Sciatic nerve (tissue), 2 donors: ENCODE measurements at places on chromosomes 7 and 10.

- DNase-seq: no peak
Observed at GRCh38 chr7:22812353-22812752, 10.3 kb downstream of the TOMM7 start.

- DNase-seq: no peak
Observed at GRCh38 chr7:47377741-47378140, 204.2 kb downstream of the TNS3 start.

GRCh38 chr10:71911296-71911953 is 52.8 kb upstream of the CHST3 start:
- no peak for DNase-seq

DNA sequence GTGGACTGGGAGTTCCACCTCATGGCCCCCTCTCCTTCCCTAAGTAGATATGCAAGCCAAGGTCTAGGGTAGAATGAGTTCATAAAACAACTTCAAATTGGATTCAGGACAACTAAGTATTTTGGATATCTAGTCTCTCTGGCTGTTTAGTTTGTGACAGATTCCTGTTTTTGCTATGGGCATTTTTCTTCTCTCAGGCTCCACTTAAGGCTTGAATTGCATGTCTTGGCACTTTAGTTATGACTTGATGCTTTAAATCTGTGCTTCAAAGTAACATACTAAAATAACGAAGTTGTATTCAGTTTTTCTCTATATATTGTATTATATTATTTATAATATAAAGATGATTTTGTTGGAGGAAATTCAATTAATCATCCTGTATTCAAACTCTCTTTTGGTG is 873.4 kb upstream of the MBL2 start:
- no peak for DNase-seq

DNA sequence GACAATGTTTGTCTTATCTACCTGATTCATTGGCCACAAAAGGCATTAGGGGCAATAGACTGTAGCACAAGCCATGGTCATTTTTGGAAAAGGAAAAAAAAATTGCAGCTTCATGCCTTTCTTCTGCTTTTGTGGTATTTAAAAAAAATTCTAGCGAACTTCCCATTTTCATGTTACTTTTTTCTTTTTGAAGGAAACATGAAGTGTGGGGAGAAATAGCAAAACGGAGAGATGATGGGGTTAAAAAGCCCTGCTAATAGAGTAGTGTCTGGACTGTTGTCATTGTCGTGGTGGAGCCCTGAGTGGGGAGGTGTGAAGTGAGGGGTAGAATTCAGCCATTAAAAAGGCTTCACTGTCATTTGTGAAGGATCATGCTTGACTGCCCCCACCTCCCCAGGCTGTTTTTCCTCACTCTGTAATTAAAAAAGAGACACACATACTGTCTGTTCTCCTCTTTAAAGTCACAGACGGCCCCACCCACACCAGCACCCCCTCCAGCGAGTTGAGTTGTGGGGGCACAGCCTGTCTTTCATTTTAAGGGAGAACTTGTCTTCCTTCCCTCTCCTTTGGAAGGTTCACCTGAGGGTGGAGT is 272.4 kb downstream of the CREB5 start:
- no peak for DNase-seq

DNA sequence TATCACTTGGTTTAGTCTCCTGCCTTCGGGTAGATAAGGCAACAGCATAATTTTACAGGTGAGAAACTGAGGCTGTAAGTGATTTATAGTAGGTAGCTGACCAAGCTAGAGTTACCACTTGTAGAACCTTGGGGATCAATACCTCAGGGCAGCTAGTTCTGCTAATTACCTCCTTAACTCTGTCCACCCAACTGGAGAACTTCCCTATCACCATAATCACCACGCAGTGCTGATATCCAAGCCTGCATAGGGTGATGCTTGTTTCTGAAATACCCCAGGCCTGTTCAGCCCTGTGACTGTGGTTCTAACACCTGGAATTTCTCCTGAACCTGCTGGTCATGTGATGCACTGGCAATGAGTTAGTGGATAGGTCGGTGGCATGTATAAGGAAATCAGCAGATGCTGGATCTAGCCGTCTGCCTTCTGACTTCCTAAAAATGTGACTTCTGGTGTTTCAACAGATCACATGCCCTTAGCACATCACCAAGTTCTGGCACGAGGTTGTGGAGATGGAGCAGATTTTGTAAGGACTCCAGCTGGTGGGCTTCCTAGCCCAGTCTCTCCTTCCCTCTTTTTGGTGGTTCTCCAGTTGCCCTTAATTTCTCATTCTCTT is 15.3 kb downstream of the PLAU start:
- DNase-seq: no peak

DNA sequence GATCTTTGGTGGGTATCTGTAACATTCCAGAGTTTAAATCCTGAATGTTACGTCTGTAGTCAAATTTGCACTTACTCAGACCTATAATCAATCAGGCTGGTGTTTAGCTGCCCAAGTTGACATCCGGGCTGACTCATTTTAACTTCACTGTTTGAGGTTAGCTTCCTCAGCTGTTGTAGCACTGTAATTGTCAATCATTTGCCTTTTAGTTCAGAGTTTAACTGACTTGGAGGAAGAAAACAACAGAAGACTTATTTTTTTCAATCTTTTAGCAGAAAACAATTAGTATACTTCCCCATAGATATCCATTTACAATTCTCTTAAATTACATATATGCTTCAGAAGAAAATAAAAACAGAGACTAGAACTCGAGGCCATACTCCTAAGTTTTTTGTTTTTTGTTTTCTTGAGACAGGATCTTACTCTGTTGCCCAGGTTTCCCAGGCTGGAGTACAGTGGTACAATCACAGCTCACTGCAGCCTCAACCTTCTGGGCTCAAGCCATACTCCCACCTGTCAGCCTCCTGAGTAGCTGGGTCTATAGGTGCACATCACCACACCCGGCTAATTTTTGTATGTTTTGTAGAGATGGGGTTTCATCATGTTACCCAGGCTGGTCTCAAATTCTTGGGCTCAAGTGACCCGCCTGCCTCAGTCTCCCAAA is 38.5 kb upstream of the LRRC17 start:
- no peak for DNase-seq

- peak; percentile 64 for DNase-seq
Observed at GRCh38 chr7:116354546-116355423, 144.4 kb downstream of the TES start.

- no peak for DNase-seq
Observed at GRCh38 chr7:131999193-131999592, 442.8 kb upstream of the PODXL start.

DNA sequence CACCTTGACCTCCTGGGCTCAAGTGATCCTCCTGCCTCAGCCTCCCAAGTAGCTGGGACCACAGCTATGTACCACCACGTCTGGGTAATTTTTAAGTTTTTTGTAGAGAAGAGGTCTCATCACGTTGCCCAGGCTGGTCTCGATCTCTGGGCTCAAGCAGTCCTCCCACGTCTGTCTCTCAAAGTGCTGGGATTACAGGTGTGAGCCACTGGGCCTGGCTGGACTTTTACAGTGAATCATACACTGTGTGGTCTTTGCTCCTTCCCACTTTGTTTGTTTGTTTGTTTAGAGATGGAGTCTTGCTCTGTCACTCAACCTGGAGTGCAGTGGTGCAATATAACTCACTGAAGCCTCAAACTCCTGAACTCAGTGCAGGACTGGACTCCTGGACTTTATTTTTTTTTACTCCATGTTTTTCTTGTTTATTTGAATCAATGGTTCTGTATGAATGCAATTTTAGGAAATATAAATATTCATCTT is 12.5 kb downstream of the PPIA start:
- DNase-seq: no peak

- DNase-seq: no peak
Observed at GRCh38 chr7:30351724-30352123, 67.3 kb downstream of the ZNRF2 start.

- DNase-seq: no peak
Observed at GRCh38 chr10:10128387-10128786, 889.3 kb upstream of the CELF2 start.

DNA sequence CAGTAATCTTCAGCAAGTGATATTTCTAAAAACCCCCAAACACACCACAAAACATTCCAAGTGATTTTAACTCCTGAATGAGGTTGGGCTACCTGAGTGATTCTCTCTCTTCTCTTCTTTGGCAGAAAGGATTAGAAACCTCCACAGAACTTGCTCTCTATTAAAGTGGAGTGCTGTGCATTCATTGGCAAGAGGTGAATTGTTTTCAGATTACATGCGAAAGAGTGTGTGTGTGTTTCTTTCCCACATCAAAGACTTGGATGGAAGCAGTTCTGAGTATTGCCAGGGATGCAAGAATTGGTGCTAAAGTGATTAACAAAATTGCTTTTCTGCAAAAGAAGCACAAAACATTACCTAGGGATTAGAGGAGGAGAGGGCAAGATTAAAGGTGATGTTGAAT is 13.1 kb upstream of the FBXW4 start:
- DNase-seq: no peak

DNA sequence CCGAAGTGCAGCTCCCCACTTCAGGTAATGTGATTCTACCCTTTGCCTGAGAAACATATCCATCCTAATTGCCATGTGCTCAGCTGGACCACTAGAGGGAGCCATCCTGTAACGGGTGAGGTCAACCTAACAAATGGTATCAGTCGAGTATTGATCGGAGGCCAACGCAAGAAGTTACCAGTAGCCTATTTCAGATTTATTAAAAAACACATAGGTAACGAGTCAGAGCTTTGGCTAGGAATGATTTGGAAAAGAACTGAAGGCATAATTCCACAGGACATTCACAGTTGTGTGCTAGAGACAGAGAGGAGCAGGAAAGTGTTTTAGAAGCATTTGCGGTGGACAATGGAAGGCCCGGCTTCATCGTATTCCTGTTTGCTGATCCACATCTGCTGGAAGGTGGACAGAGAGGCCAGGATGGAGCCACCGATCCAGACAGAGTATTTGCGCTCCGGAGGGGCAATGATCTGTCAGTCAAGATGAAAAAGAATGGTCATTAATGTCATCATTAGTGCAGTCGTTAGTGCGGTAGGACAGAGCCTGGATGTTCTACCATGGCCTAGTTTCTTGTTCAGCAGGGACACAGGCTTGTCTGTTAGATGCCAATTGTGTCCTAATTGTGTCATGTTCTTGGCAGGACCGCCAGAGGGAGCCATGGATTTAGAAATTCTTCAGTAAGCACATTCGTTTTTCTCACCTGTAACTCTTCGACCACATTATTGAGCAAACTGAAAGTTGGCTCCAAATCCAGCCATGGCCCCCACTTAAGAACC is 17.5 kb downstream of the ACTA2 start:
- DNase-seq: peak; percentile 85

GRCh38 chr10:49080965-49081364 is 34.4 kb downstream of the VSTM4 start:
- no peak for DNase-seq

DNA sequence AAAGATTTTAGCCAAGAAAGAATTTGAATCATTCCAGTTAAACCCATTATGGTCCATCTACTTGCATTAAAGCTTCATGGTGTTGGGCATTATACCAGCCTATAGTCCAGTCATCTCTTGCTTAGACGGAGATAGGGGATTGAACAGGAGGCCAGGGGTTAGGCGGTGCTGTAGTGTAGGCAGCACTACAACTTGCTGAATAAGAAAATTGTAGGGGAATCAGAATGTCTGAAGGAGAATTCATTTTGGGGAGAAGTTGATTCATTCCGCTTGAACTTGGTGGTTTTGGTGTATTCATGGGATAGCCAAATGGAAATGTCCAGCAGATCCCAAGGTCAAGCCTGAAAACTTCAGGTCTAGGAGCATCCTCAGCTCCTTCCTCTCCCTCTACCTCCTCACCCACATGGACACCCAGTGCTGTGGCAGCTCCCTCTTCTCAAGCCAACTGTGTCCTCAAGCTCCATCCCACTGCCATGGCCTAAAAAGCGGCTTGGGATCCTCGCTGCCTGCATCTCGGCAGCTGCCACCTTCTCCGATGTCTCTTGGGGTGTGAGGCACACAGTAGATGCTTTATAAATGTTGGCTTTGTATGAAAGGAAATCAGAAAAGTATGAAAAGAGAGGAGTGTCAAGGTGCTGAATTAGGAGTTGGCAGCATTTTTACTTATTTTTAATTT is 63.6 kb upstream of the MNX1 start:
- DNase-seq: no peak

DNA sequence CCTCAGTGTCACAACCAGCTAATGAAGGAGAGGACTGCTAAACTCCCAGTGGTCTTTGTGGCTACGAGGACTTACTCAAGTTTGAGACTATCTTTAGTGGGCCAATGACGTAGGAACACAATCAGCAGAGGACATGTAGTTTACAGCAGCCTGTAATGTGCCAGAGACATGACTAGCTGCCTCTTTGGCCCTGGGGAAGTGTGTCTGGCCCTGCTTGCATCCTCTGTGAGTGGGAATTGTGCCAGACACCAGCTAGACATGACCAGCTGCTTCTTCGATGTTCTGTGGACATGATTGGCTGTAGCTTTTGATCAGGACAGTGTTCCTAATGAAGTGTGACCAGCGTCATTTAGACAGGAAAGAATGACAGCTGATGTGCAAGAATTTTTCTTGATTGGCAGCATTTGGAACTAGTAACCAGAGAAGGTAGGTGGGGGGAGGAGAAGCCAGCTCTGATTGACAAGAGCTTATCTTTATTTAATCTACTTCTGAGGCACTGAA is 141.7 kb downstream of the AUTS2 start:
- DNase-seq: no peak

- no peak for DNase-seq
Observed at GRCh38 chr7:117015258-117016184, 62.2 kb downstream of the ST7 start.

GRCh38 chr7:158479021-158479663 is 108.5 kb downstream of the PTPRN2 start:
- no peak for DNase-seq
